ENCODE measurements at places on chromosomes 6 and 20.

- peak; percentile 68 for DNase-seq
Measured at GRCh38 chr20:15012566-15012965, 675.2 kb upstream of the FLRT3 start.

GRCh38 chr6:45376310-45377042, 1.3 kb downstream of the SUPT3H start:
- DNase-seq = no peak

GRCh38 chr6:90350689-90351554, 54.3 kb upstream of the BACH2 start:
- DNase-seq = no peak

- DNase-seq = no peak
Measured at GRCh38 chr20:25376886-25377285, 13.7 kb downstream of the ABHD12 start.

- peak; percentile 41 for DNase-seq
Measured at GRCh38 chr6:155440398-155441111, 15.1 kb downstream of the NOX3 start.

GRCh38 chr6:134621858-134622257, 303.9 kb upstream of the SGK1 start:
- DNase-seq = no peak

DNA sequence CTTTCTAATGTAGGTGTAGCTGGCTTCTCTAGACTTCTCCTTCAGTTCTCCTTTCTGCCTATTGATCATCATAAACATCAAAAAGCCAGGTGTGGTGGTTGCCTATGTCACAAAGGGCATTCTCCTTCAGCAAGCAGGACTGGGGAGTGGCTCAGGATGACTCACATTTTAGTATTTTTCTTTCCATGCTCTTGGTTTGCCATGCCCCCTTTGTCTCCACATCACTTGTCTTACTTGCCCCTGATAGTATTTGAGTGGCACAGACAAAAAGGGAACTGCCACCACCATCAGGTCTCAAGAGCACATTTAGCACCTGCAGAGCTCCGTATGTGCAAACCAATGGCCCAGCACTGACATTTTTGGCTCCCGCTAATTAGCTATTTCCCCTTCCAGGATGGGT, 698.8 kb downstream of the DHX35 start:
- no peak for DNase-seq

DNA sequence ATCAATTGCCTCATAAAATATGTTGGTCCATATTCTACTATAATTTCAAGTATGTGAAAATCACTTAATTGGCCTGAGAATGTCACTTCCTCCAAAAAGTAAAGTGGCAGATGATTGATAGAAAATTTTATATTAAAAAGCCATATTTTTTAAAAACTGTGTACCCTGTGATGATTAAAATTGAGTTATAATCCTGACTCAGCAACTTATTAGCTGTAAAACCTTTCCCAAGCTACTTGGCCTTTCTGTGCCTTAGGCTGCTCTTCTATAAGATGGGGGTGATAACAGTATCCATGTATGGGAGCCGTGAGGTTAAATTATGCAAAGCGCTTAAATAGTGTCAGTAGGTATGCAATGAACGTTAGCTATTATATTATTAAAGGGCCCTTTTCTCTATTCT, 524.4 kb downstream of the TFAP2A start:
- DNase-seq = no peak

GRCh38 chr6:74925683-74926082, 280.2 kb downstream of the COL12A1 start:
- DNase-seq = no peak

GRCh38 chr20:44394702-44395460, 39.4 kb downstream of the HNF4A start:
- DNase-seq = no peak

GRCh38 chr20:13312300-13312699, 91.2 kb downstream of the ISM1 start:
- no peak for DNase-seq

- DNase-seq = no peak
Measured at GRCh38 chr6:37699138-37699766, 1.6 kb upstream of the MDGA1 start.

DNA sequence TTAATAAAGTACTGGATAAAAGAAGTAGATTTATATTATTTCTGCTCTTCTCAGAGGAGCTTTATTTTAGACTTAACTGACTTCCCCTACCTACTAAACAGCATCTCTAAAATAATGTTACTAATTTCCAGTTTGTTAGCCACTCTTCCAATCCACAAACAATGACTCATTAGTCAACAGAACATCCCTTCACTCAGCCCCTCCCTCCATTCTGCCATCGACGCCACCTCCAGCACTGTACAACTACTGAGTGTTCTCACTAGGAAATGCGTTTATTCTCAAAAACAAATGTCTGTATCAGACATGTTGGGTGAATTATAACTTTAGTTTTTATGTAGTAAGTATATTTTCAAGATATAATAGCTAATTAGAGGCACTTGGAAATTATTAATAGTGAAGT, 427.0 kb downstream of the EYS start:
- no peak for DNase-seq

GRCh38 chr20:15515691-15516090, 1057.6 kb downstream of the KIF16B start:
- DNase-seq = no peak

- DNase-seq = no peak
Measured at GRCh38 chr6:34955442-34955841, 66.4 kb downstream of the ANKS1A start.
